ENCODE measurements at places on chromosomes 7 and 10. TPM values are rescaled to one million over a fixed set of nuclear protein-coding genes. Genes with fewer than 3 reads are reported as not detected.

The HKDC1 gene
- total RNA-seq: 13.7 TPM

The C10orf71 gene
- total RNA-seq: not detected

The SLC18A2 gene
- total RNA-seq: not detected

The R3HCC1L gene
- total RNA-seq: 13.9 TPM

The CYP26C1 gene
- total RNA-seq: not detected

The FAM25G gene
- total RNA-seq: 1.1 TPM

The GPR85 gene
- not detected for total RNA-seq

The OR2A42 gene
- not detected for total RNA-seq

The SLC37A3 gene
- 29.6 TPM for total RNA-seq

The CDK1 gene
- 100 TPM for total RNA-seq

The CNPY1 gene
- not detected for total RNA-seq

The TYW1B gene
- total RNA-seq: 2.2 TPM

The PLEKHS1 gene
- total RNA-seq: 0.06 TPM
